ENCODE measurements at places on chromosomes 16 and 17.

DNA sequence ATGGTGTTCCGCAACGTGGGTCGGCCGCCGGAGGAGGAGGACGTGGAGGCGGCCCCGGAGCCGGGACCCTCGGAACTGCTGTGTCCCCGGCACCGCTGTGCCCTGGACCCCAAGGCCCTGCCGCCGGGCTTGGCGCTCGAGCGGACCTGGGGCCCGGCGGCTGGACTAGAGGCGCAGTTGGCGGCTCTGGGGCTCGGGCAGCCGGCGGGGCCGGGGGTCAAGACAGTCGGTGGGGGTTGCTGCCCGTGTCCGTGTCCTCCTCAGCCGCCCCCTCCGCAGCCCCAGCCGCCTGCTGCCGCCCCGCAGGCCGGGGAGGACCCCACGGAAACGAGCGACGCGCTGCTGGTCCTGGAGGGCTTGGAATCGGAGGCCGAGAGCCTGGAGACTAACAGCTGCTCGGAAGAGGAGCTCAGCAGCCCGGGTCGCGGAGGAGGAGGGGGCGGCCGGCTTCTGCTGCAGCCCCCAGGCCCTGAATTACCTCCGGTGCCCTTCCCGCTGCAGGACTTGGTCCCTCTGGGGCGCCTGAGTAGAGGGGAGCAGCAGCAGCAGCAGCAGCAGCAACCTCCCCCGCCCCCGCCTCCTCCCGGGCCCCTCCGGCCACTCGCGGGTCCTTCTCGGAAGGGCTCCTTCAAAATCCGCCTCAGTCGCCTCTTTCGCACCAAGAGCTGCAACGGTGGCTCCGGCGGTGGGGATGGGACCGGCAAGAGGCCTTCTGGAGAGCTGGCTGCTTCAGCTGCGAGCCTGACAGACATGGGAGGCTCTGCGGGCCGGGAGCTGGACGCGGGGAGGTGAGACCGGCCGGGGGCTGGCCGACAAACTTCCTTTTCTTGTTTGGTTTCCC is 821 bp downstream of the SOCS7 start:
- no peak for DNase-seq

DNA sequence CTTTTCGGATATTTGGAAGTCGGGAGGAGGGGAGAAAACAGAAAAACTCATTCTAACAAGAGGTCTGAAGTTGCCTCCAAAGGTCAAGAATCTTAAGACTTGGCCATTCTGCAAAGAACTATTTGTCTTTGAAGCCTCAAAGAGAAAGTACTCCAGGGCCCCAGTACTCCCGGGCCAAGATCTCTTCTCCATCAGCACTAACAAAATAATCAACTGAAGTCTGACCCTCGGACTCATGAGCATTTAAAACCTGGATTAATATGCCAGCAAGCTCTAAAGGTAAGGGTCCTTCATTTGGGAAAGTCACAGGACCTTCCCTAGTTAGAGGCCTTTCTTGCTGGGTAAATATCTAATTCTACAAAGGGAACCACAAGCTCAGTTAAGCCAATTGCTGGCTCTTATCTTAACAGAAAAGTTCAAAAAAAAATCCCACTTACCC is 4.5 kb downstream of the AXIN2 start:
- DNase-seq = no peak

- DNase-seq = peak; percentile 25
These were observed 34.1 kb downstream of the ABAT start for GRCh38 chr16:8708536-8708935.

DNA sequence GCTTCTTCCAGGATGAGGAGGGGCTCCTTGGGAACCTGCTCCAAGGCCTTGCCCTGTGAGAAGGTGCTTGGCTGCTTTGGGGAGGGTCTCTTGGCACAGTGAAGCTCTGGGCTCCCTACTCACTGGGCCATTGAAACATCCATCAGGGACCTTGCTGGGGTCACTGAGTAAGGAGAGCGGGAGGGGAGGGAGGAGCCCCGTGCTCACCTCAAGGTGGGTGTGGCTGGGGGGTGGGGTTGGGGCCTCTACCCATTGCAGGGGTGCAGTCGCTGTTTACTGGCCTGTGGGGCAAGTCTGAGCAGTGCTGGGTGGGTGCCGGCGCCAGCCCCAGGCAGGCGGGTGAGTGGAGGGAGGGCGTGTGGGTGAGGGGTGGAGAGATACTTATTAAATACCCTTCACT is 9.9 kb downstream of the TNS4 start:
- DNase-seq = no peak

DNA sequence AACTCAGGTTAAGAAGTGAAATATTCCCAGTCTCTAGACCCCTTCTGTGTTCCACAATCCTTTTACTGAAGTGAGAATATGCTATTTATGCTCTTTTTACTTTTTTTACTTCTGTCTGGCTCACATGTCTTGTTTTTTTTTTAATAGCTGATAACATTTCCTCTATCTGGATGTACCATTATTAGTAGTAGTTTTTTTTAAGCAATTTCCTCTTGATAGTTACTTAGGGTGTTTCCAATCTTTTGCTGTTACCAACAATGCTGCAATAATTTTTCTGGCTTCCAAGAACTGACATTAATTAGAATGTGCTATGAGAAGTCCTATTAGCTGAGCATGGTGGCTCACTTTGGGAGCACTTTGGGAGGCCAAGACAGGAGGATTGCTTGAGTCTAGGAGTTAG is 32.0 kb downstream of the KSR1 start:
- DNase-seq = no peak

Measured in NCI-H524 (cell line).